HFFc6 (cell line): ENCODE measurements at places on chromosomes 1 and 21.

DNA sequence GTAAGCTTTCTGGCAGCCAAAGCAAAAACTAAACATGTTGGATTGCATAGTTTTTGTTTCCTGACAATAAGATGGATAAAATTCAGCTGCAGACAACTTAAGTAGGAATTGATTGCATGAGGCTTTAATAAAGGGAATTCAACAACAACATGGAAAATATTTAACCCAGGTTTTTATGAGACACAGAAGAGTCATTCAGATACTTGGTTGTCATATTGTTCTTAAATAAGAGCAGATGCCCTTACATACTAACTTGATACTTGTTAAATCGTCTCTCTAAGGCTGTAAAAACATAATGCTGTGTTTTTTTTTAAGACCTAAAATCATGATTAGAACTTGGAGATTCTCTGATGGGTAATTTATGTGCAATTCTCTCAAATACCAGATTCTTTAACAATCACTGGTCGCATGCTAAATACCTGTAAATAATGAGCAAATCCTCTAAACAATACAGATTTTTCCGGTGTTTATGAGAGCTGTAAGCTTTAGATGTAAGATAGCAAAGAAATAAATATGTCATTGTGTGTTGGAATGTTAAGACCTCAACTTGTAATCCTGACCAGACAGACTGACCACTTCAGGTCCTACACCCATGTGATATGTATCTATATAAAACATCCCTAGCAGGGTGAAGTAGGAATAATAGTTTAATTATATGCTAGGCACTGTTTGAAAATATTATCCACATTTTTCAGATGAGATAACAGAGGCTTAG is 37.8 kb upstream of the CD34 start:
- no peak overlapping the region for H3K27ac ChIP-seq
- no peak overlapping the region for H3K4me3 ChIP-seq
- H3K4me1 ChIP-seq: peaks cover 5% of the 10 kb centered on the region; the same call in 1 of the 2 replicates

DNA sequence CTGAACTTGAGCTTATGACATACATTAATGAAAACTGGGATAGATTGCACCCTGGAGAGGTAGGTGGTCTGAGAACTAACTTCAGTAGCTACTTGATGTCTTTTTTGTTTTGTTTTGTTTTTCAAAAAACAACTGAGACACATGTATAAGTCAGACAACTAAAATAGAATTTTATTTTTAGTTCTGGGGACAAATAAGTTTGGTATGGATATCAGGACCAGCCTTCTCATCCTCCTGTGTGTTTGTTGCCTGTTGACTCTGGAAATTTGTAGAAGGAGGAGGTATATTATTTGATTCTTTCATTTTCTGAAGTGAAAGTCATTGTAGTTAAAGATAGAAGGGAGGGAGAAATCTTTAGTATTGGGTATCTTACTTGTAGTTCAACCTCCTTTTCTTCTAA is 41.5 kb downstream of the MTF2 start:
- no peak overlapping the region for H3K4me3 ChIP-seq
- peaks cover 12% of the 10 kb centered on the region; the same call in 1 of the 2 replicates for H3K36me3 ChIP-seq
- no peak for DNase-seq
- H3K4me1 ChIP-seq: no peaks in the 10 kb centered on the region

DNA sequence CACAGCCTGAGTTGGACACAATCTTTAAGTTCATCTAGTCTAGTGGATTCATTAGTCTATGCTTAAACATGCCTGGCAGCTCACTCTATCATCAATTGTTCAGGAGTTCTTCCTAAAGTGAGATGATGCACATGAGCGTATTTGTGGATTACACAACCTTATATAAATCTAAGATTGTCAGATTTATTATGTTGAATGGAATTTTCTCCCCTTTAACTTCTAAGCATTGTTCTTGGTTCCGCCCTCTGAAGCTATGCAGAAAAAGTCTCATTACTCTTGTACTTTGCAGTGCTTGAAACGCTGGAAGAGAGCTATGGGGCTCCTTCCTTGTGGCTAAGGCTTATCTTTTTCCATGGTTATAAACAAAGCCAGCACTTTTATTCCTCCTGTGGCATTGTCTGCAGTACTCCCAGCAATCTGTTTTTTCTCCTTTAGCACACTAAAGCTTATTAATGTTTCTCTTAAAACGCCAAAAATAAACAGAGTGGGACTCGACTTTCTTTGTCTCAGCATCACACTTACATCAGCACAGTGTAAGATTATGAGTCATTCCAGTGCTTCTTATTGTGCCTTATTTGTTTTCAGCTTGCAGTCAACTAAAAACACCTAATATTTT is 316.8 kb upstream of the CAMK1G start:
- no peaks in the 10 kb centered on the region for H3K36me3 ChIP-seq
- peak; percentile 13 for DNase-seq
- no peak overlapping the region for H3K27ac ChIP-seq
- peaks cover 5% of the 10 kb centered on the region for H3K27me3 ChIP-seq

DNA sequence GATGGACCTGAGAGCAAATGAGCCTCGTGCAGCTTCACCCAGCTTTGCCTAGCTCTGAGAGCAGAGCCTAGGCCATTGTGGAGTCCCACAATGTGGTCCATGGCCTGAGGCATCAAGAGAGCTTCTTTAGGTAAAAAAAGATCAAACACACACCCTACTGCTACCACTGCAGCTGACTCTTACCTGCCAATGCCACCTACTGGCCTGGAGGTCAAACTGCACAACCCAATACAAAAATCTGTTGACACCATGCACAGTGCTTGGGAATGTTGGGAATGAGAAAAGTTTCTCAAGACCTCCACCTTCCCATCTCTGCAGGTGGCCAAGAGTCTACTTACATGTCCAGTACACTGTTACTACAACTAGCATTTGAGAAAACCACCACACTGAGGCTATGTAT is 60.6 kb downstream of the UCHL5 start:
- H3K4me3 ChIP-seq: no peak overlapping the region
- peaks cover 60% of the 10 kb centered on the region for H3K36me3 ChIP-seq
- DNase-seq: no peak
- H3K4me1 ChIP-seq: no peaks in the 10 kb centered on the region
